ENCODE measurements at places on chromosomes 6 and 20. TPM values are rescaled to one million over a fixed set of nuclear protein-coding genes. Genes with fewer than 3 reads are reported as not detected.

GRCh38 chr20:22492497-22492896, 91.9 kb downstream of the FOXA2 start:
- no peak for DNase-seq

The DLL1 gene
- 13.6 TPM for polyA plus RNA-seq

The RIMS4 gene
- 0.23 TPM for polyA plus RNA-seq

The RBBP8NL gene
- 12.5 TPM for polyA plus RNA-seq

The PCNA gene
- polyA plus RNA-seq = 137 TPM

- no peak for DNase-seq
Measured at GRCh38 chr20:32538526-32538939, 46.6 kb downstream of the NOL4L start.

The STMND1 gene
- 2.1 TPM for polyA plus RNA-seq

DNA sequence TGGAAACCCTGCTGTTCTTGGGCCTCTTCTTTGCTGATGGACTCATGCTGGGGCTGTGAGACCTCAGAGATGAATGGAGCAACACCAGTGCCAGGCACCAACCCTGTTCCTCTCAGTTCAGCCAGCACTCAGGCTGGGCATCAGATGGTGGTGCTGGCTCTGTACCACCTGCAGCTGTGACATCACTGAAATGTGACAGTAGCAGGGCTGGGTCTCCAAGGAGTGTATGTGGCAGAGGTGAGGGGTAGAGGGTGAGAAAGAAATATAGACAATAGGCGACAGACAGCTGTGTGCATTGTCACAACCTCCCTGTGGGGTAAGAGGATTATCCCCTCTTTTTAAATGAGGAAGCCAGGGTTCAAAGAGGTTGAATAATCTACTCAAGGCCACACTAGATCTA, at the start of gene TP53TG5:
TSS of gene TP53TG5 (minus strand) at position 135 of the 400 bp plus-strand sequence. CDS start at position 46, 89 bp downstream.
- DNase-seq = no peak
